ENCODE measurements at places on chromosomes 7 and 10. TPM values are rescaled to one million over a fixed set of nuclear protein-coding genes. Genes with fewer than 3 reads are reported as not detected.

The ABCA13 gene
- 0.53 TPM for polyA plus RNA-seq

The GHRHR gene
- 0.19 TPM for polyA plus RNA-seq

The JCAD gene
- polyA plus RNA-seq: 33.8 TPM

DNA sequence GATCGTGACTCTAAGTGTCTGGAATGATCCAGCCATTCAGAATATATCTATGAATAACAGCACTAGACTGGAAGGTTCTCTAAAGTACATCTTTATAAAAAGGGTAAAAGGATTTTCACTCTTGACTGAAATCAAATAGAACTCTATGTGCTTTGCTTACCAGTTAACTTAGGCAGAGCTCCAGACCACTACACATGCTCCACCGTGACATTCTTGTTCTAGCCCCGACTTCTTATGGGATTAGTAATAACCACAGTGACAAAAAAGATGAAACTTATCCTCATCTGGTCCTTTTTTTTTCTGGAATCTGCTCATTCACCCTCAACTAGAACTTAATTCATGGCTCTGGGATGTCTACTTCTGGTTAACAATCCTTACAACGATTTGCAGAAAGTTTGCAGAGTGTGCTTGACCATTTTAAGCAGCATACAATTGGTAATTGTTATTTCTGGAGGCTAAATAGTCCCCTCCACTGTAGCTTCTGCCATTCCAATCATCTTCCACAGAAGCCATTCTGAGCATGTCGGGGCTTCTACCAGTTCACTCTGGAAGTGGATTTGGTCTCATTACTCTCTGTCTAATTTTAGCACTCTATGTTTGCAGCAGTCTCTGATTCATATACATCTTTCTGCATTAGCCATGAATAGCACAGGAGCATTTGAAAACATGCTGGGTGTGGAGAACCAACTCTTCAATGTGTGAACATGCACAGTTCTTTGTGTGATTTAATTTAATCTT is 163.7 kb upstream of the CDC14C start:
- DNase-seq: no peak

- no peak for DNase-seq
These were observed 57.5 kb downstream of the EXOC4 start for GRCh38 chr7:133310232-133310862.

- no peak for DNase-seq
These were observed 50.6 kb downstream of the PARD3 start for GRCh38 chr10:34764472-34764946.

DNA sequence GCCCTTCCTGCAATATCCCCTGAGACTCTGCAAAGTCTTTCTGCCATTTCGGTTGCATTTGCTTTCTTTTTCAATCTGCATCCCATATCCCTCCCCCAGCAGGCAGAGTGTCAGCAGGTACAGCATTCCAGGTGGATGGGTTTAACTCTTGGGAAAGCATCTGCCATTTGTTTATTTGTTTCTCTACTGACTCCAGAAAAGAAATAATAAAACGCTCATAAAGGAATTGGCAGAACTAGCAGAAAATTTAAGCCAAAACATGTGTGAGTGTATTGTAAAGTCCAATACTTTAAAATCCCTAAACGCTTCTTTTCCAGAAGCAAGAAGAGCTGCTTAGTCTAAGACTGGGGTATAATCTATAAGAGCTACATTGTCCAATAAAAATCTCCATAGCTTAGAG is 393.8 kb downstream of the TNS3 start:
- no peak for DNase-seq

GRCh38 chr7:55273186-55273980 is 91.8 kb upstream of the LANCL2 start:
- DNase-seq: no peak

- DNase-seq: no peak
These were observed 425.8 kb downstream of the ETV1 start for GRCh38 chr7:13563680-13564079.

DNA sequence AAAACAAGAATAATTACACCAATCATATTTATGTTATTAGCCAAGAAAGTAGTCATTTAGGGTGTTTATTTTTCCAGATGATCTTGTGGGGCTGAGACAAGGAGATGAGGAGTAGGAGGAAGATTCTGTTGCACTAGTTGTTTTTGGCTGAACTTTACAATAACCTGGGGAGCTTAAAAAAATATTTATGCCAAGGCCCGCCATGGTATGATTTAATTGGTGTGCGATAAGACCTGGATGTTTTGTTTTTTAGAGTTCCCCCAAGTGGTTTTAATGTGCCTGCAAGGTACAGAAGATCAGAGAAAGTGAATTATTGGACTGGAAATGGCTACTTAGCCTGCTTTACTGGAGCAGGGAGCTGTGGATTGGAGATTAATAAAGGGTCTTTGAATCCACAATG is 7.1 kb upstream of the ZNF282 start:
- no peak for DNase-seq

Measured in right renal cortex interstitium (tissue), 3 donors.